ENCODE measurements at places on chromosomes 11 and 22. TPM values are rescaled to one million over a fixed set of nuclear protein-coding genes. Genes with fewer than 3 reads are reported as not detected.

RCOR2 gene
- total RNA-seq: 0.12 TPM

MS4A15 gene
- total RNA-seq: not detected

MFRP gene
- total RNA-seq: not detected

SLC22A25 gene
- not detected for total RNA-seq

DNAJB7 gene
- total RNA-seq: not detected

HINFP gene
- 47.6 TPM for total RNA-seq

APOBEC3B gene
- total RNA-seq: 8.7 TPM

CCDC34 gene
- 23.8 TPM for total RNA-seq

KDELR3 gene
- 0.23 TPM for total RNA-seq

NPAS4 gene
- 0.27 TPM for total RNA-seq

LDLRAD3 gene
- total RNA-seq: not detected

MRGPRX4 gene
- not detected for total RNA-seq

C22orf31 gene
- not detected for total RNA-seq

MYEOV gene
- not detected for total RNA-seq

MAP6 gene
- total RNA-seq: 0.25 TPM

CASP1 gene
- total RNA-seq: 106 TPM

VPREB1 gene
- not detected for total RNA-seq

FDX1 gene
- total RNA-seq: 8.8 TPM

NXPE1 gene
- total RNA-seq: not detected

USP2 gene
- 0.22 TPM for total RNA-seq

IL10RA gene
- total RNA-seq: 161 TPM

NUCB2 gene
- total RNA-seq: 161 TPM

FAM118A gene
- 35.6 TPM for total RNA-seq

TLCD5 gene
- 0.19 TPM for total RNA-seq

SC5D gene
- 22.9 TPM for total RNA-seq

SLC22A9 gene
- not detected for total RNA-seq

XKR3 gene
- total RNA-seq: not detected

LRRC75B gene
- total RNA-seq: 0.64 TPM

PLEKHB1 gene
- total RNA-seq: 13.6 TPM

FAT3 gene
- total RNA-seq: not detected

TNNI2 gene
- total RNA-seq: not detected

ACTN3 gene
- not detected for total RNA-seq

APLNR gene
- total RNA-seq: not detected

TRIM51 gene
- not detected for total RNA-seq

LGR4 gene
- total RNA-seq: 0.12 TPM
